Occipital lobe (tissue), 3 donors: ENCODE measurements at places on chromosomes 12 and 14. TPM values are rescaled to one million over a fixed set of nuclear protein-coding genes. Genes with fewer than 3 reads are reported as not detected.

DNA sequence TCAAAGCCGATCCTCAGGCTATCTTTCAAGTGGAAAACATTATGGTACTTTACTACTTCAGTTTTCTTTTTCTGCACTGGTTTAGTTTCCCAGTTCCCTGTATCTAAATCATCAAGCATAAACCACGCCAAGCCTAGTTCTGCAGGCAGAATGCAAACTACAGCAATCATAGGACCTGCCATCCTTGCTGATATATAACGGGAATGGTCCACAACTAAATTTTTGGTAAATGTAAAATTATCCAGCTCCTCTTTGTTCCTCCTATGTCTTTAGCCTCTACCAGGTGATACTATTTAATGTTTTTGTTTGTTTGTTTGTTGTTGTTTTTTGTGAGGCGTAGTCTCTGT is 19.3 kb upstream of the PALS1 start:
- DNase-seq, result no peak

- DNase-seq, result no peak
Observed at GRCh38 chr14:20494935-20495766, 10.2 kb upstream of the RNASE10 start.

DNA sequence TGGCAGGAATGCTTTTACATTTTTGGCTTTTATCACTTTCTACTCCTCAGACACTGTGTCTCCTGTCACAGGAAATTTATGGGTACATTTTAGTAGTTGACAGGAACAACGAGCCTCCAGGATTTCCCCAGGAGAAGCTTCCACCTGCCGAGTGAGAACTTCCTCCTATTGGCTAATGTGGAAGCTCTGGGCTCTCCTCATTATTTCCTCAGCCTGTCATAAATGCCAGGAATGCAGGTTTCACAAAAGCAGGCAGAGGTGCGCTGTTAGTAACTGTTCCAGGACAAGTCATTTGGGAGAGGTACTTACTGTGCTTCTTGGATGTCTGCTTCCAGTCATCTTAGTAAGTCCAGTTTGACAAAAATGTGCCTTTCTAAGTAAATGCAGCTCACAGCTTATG is 19.1 kb upstream of the DCP1B start:
- DNase-seq, result no peak

The PLEKHA5 gene
- total RNA-seq, result 73.6 TPM
